ENCODE measurements at places on chromosomes 5 and 9.
A peak's percentile ranks its signal among the peaks of the same experiment; 100 is the strongest.

- no peak for DNase-seq
Observed at GRCh38 chr5:178307267-178308045, 74.9 kb upstream of the PHYKPL start.

DNA sequence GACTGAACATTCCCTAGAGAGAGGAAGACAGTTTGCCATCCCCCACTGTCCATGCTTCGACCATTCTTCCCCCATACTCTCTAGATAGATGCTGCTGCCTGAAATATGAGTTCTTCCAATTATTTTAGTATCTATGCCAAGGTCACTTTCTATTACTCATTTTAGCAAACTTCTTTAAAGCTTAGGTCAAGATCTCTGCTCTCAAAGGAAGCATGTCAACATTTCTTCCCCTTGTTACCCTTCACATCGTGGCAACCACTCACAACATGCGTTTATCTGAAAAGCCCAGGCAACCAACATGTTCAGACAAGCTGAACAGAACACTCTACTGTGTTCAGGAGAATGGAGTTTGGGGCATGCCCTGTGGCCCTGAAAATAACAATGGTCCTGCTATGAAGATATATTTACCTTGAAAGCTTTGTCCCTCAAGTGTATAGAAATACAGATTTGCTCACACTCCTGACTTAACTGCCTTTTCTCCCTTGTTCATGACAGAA is 138.4 kb upstream of the KIF2A start:
- DNase-seq, result no peak

GRCh38 chr9:135613946-135614805 is 25.2 kb downstream of the GLT6D1 start:
- DNase-seq, result no peak

GRCh38 chr9:130110596-130111021 is 56.9 kb downstream of the GPR107 start:
- no peak for DNase-seq

DNA sequence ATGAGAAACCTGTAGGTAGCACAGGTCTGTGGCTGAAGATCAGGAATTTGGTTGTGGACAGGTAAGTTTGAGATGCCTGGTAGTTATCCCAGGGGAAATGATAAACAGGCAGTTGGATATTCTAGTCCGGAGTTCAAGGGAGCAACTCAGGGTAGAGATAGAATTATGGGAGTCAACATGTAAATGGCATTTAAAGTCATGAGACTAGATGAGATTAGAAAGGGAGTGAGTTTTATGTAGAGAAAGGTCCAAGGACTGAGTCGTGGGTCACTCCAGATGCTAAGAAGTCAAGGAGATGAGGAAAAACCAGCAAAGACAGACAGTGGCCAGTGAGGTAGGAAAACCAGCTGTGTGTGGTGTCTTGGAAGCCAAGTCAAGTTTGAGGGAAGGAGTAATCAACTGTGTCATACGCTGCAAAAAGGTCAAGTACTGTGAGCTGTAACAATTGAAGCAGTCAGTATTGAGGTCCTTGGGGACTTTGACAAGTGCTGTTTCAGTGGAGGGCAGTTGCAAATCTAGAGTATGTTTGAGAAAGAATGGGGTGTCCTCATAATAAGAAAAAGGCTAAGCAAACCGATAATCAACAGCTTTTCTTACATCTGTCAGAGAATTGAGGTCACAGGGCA is 18.2 kb downstream of the GNPDA1 start:
- no peak for DNase-seq

GRCh38 chr9:131824155-131824594 is 84.3 kb upstream of the RAPGEF1 start:
- DNase-seq, result no peak

GRCh38 chr9:24041160-24041690 is 215.2 kb upstream of the ELAVL2 start:
- no peak for DNase-seq

GRCh38 chr9:93077811-93078210 is 18.2 kb upstream of the CARD19 start:
- DNase-seq, result no peak

DNA sequence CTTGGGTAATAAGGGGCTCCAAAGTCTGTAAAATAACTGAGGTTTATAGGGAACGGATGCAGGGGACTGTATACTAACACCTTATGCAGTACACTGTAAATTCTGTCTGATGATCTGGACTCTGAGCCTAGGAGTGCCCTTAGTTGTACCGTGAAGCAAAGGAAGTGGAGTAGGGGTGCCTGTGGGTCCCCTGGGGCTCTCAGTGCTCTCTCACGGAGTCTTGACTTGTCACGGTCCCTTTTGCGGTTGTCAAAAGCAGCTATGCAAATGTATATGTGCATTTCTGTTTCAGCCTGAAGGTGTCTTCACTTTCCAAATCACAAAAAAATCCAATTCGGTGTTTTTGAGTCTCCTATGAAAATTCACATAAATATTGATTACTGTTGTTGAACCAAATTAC is 17.8 kb downstream of the DMRT1 start:
- no peak for DNase-seq

DNA sequence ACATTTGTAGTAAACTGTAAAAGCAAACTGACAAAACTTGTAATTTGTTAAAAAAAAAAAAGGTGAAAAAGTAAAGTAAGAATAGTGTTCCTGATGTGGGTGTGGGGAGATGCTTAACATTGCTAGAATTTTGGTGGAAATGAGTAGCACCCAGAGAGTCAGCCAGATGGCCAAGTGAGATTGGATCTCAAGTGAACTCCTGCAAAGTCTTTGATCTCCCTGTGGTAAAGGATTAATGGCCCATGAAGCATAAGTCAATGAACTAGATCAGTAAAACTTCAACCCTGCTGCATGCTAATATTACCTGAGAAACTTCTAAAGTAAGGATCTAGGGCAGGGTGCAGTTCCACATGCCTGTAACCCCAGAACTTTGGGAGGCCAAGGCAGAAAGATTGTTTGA is 19.0 kb upstream of the FAM169A start:
- no peak for DNase-seq

DNA sequence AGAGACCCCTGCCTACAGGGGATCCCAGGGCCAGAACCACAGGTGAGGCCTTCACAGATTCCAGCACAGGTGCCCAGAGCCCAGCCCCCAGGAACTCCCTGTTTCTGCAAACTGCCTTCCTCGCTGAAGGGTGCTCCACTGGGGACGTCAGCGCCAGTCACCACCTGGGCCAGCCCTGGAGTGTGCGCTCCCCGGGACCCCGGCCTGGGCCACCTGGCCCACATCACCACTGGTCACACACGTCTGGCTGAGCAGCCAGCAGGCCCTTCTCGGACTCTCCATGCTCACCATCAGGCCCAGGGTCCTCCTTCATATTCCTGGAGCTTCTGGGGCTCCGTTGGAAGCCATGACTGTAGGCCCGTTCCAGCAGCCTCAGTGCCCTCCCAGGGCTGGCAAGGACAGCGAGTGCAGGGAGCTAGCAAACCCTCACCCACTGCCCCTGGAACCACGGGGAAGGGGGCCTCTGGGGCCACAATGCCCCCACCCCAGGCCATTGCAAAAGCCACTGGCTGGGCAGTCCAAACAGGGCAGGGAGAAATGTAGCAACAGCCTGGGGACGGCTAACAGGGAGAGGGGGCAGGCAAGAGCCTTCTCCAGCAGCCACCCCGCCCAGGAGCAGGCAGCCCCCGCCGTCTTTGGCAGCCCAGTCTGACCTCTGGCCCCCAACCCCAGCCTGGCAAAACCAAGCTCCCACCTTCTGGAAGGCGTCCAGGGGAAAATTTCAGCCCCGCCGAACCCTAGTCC is 1.3 kb downstream of the AGPAT2 start:
- DNase-seq, result no peak

GRCh38 chr9:86097510-86098224 is 1.7 kb downstream of the GOLM1 start:
- no peak for DNase-seq

GRCh38 chr5:168467755-168468330 is 18.4 kb upstream of the RARS1 start:
- DNase-seq, result no peak

- no peak for DNase-seq
Observed at GRCh38 chr9:121816449-121816817, 165.0 kb downstream of the DAB2IP start.

- no peak for DNase-seq
Observed at GRCh38 chr5:138037271-138037670, 4.4 kb upstream of the FAM13B start.

DNA sequence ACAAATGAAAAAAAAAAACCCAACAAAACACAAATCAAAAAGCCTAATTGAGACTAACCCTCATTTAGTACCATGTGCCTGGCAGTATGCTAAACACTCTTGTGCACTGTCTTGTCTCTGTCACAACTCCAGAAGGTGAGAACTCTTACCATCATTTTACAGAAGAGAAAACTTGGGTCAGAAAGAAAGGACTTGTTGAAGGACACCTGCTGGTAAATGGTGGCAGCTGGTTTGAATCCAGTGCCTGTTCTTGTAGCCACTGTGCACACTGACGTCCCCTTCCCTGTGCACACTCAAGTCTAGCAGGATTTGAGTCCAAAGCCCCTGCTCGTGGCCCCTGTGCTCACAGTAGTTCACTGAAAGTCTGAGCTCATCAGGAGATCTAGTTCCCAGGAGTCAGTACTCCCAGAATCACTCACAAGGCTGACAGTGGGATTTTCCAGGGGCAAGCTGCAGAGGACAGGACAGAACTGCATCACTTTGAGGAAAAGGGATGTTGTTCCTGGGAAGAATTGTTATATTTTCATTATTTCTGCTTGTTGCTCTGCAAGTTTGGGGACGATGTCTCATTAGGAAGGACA is 43.0 kb upstream of the HSD17B4 start:
- peak; percentile 60 for DNase-seq

DNA sequence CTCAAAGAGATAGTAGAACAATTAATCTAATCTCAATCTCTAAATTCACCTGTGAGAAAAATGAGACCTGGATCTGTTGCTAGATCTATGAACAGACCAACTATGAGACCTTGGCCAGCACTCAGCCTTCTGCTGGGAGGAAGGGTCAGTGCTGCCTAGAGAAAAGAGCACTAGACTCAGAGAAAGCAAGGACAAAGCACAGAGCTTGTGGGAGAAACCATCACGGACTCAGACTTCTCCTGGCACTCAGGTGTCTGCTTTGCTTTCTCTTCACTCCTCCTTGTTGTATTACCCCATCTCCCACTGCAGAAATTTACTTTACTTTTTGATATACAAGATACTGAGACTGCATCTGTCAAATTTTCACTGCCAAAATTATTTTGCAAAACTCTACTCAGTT is 890.0 kb upstream of the NUDT12 start:
- no peak for DNase-seq

- no peak for DNase-seq
Observed at GRCh38 chr5:136198453-136198852, 5.5 kb upstream of the SMIM32 start.

- peak; percentile 24 for DNase-seq
Observed at GRCh38 chr5:100430268-100431195, 104.6 kb upstream of the FAM174A start.

DNA sequence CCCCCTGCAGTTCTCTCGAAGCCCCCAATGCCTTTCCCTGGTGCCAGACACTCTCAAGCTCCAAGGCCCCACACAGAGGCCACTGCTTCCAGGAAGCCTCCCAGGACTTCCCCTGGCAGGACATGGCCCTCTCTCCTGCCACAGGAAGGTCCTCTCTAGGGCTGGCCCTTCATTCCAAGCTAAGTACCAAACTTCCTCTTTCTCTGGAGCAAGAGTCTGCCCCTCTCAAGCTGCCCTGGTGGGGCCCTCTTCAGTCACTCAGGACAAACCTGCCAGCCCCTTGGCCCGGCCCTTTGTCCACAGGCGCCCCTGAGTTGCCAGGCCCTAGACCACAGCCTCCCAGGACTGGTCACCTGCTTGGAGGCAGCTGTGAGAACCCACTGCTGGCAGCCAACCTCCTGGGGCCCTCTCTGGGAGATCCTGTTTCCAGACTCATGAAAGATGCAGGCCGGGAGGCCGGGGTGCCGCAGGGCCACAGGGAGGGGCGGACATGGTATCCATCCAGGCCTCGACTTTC is 6.6 kb downstream of the NINJ1 start:
- no peak for DNase-seq

- DNase-seq, result no peak
Observed at GRCh38 chr5:64836190-64836755, 67.5 kb downstream of the CWC27 start.

- DNase-seq, result no peak
Observed at GRCh38 chr5:76030343-76030742, 52.8 kb upstream of the SV2C start.

GRCh38 chr5:81017320-81017719 is 57.2 kb downstream of the RASGRF2 start:
- DNase-seq, result no peak

GRCh38 chr5:175517824-175518450 is 39.6 kb downstream of the SFXN1 start:
- DNase-seq, result no peak

DNA sequence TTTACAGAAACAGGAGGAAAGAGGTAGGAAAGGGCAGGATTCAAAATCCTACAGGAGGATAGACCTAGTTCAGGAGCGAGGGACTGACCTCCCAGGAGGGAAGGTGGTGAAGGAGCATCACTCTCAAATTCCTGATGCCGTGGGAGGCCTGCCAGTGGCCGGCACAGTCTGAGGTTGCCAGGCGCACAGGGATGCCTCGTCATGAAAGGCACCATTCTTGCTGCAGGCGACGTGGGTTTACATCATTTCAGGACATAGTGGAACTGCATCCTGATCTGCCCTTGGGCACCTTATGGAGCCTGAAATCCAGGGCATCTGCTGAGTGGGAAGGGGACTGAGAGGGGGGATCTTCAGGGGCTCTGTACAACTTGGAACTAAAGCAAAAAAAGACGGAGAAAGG is 163.2 kb upstream of the S1PR3 start:
- no peak for DNase-seq

GRCh38 chr9:121958530-121958929 is 134.6 kb downstream of the TTLL11 start:
- DNase-seq, result no peak

- no peak for DNase-seq
Observed at GRCh38 chr9:122821278-122821943, 7.0 kb downstream of the PDCL start.

- DNase-seq, result no peak
Observed at GRCh38 chr9:135010921-135011320, 76.5 kb upstream of the OLFM1 start.

GRCh38 chr9:35781066-35781465 is 10.3 kb upstream of the NPR2 start:
- no peak for DNase-seq

DNA sequence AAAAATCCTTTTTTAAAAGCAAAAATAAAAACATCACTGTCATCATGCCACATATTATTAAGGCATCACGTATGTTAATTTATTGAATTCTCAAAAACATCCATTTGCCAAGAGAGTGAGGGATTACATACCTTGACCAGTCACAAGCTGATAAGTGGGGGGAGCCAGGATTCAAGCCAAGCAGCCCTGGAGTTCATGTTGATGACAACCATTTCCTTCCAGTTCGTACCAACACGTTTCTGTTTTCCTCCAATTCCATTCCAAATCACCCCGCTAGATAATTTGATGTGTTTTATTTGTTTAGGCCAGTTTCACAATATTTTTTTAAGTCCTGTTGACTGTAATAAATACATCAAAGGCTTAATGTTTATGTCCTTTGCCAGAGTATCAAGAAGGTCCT is 53.0 kb downstream of the SLC1A3 start:
- DNase-seq, result no peak

GRCh38 chr5:5711112-5711511 is 288.6 kb downstream of the ICE1 start:
- no peak for DNase-seq

GRCh38 chr9:7844242-7844641 is 44.7 kb upstream of the DMAC1 start:
- peak; percentile 54 for DNase-seq

GRCh38 chr5:142184988-142185387 is 76.4 kb downstream of the NDFIP1 start:
- DNase-seq, result no peak

- no peak for DNase-seq
Observed at GRCh38 chr9:79578891-79579290, 7.1 kb downstream of the TLE4 start.

- DNase-seq, result no peak
Observed at GRCh38 chr5:167638816-167639215, 652.6 kb upstream of the WWC1 start.
